ENCODE measurements at places on chromosomes 3 and 15. TPM values are rescaled to one million over a fixed set of nuclear protein-coding genes. Genes with fewer than 3 reads are reported as not detected.

The TGM5 gene
- 72.5 TPM for total RNA-seq

The ANKUB1 gene
- total RNA-seq: not detected

The REC114 gene
- not detected for total RNA-seq

The SLC27A2 gene
- 2.0 TPM for total RNA-seq

The AMT gene
- 3.3 TPM for total RNA-seq

The ZMYND10 gene
- 0.42 TPM for total RNA-seq

The C3orf33 gene
- 0.59 TPM for total RNA-seq

The CPN2 gene
- total RNA-seq: not detected

The LRRN1 gene
- 0.63 TPM for total RNA-seq

All from lower leg skin (tissue), 4 donors.